ENCODE measurements at places on chromosomes 6 and 20.

DNA sequence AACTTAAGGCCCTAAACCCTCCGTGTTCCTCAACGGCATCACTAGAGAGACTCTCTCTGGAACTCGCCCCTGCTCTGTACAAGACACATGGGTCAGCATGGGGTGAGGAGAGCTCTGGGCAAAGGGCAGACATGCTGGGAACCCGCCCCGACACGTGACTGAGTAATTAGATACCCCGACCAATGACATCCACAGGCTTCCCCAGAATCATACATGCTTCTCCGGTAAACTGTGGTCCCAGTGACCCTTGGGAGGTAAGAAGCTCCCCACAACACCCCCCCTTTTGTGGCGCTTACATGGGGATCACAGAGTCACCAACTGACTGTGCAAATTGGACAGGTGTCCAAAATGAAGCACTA, 31.7 kb upstream of the RPS6KA2 start:
- no peak for DNase-seq

DNA sequence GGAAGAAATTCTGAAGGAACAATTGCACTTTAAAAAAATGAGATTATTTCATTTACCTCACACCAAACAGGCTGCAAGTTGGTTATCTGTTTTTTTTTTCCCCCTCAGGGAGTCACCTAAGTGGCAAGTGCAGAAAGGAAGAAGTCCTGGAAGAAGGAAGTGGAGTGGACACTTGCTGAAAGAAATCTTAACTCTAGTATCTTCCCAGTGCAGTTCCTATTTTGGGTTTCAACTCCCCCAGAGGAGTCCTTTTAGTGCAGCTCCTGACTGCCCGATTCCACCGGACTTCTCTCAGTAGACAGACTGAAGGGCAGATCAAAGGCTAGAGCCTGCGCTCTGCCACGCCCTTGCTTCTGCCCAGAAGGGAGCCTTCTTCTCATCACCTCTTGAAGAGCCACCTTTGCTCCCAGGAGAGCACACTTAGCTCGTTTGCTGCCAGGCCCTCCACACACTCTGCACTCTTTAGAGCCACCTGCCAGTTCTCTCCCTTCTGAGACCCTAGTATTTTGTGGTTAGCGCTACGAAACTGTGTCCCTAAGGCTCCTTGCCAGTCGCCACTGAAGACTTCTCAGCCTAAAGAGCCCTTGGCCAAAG, 4.9 kb downstream of the MTCL3 start:
- DNase-seq, result peak; percentile 10

- no peak for DNase-seq
These were observed 218.5 kb downstream of the ARHGAP18 start for GRCh38 chr6:129491436-129491835.

- DNase-seq, result peak; percentile 10
These were observed 29.5 kb downstream of the TOP1 start for GRCh38 chr20:41057999-41058673.

GRCh38 chr20:34943808-34944567, 11.6 kb downstream of the GSS start:
- no peak for DNase-seq

DNA sequence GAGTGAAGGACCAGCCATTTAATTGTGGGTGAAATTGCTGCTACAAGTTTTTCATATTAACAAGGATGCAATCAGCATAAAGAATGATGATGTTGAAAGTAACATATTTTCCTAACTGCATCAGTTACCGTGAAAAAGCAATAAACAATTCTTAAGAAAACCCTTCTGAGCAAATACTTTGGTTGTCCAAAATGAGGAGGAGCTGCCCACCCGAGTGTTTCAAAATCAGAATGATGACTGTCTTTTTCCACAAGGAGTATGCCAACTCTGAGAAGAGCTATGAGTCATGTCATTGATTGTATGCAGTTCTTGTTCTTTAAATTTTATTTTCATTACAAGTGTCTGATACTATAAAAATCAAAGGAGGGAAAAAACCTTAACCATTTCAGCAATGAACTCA, 470.5 kb downstream of the COL12A1 start:
- no peak for DNase-seq

- DNase-seq, result no peak
These were observed 4.2 kb upstream of the TBX18 start for GRCh38 chr6:84768442-84769174.

GRCh38 chr20:57384486-57384885, 6.7 kb upstream of the RBM38 start:
- no peak for DNase-seq

GRCh38 chr6:3530515-3530914, 73.7 kb upstream of the SLC22A23 start:
- DNase-seq, result no peak

DNA sequence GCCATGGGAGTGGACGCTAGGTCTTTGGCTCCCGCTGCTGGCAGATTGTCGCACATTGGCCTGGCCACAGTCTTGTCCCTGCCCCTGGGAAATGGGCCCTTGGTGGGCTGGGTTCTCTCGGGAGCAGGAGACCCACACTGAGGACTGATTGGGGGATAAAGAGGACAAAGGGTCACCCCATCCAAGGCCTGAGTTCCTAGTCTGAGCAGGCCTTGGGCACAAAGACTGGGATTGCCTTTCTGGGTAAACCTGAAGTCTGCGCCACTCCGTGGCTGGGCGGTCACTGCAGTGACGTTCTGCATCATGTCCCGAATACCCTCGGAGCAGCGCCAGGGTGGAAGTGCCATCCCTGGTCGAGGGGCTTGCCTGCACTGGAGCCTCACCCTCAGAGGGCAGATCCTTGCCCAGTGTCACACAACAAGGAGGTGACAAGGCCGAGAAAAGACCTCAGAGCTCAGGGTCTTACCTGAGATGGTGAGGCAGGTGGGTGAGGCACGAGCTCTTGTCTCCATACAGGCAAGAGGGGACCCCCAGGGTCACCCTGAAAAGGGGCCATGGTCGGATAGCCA, 36.1 kb upstream of the ZBP1 start:
- DNase-seq, result no peak

DNA sequence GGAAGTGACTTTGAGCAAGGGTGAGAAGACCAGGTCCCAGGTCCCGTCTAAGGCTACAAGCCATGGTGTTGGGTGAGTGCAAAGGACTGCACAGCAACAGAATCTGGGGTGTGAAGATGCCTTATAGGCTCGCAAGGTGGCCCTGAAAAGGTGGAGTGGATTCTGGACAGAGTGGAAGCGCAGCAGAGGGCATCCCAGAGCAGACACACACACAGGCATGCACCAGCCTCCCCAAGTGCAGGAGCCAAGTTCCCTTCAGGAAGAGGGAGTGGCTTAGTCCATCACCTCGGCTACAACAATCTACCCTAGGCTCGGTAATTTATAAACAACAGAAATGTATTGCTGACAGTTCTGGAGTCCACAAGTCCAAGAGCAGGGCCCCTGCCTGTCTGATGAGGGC, 180.1 kb upstream of the PDE10A start:
- no peak for DNase-seq

DNA sequence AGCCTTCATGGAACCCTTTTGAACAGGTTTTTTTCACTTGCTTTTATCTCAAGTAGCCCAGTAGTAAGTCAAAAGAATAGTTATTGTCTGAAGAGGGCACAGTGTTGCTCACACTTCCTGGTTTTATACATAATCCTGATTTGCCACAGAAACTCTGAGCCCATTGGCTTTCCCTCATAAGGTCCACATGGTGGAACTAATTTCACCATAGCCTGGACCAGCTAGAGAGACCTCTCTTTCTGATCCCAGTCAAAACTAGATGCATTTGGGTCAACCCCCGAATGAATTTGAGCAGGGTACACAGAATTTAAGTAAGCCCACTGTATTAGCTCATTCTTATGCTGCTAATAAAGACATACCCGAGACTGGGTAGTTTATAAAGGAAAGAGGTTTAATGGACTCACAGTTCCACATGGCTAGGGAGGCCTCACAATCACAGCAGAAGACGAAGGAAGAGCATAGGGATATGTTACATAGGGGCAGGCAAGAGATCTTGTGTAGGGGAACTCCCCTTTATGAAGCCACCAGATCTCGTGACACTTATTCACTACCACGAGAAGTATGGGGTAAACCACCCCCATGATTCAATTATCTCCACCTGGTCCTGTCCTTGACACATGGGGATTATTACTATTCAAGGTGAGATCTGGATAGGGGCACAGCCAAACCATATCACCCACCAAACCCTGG, 6.2 kb downstream of the RWDD2A start:
- DNase-seq, result no peak

- DNase-seq, result no peak
These were observed 30.5 kb upstream of the SASH1 start for GRCh38 chr6:148311966-148312669.

- DNase-seq, result no peak
These were observed 561.4 kb downstream of the PKHD1 start for GRCh38 chr6:51526049-51526448.

DNA sequence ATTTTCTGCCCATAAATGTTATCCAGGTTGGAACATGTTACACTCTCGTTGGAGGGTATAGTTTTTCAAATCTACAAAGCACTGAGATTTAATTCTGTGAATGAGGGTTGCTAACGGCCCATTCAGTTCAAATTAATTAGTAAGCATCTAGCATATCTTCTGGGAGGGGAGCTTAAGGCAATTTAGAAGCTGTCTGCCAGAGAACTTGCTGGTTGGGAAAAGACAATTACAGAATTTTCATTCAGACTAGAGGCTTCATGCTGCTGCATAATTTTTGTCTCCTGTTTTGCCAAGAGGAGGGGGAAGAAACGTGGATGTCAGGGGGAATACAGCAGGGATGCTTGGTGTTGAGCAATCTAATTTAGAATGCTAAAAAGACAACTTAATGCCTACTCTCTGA, 268.3 kb upstream of the FAM83B start:
- no peak for DNase-seq
